ENCODE measurements at places on chromosomes 11 and 22.

DNA sequence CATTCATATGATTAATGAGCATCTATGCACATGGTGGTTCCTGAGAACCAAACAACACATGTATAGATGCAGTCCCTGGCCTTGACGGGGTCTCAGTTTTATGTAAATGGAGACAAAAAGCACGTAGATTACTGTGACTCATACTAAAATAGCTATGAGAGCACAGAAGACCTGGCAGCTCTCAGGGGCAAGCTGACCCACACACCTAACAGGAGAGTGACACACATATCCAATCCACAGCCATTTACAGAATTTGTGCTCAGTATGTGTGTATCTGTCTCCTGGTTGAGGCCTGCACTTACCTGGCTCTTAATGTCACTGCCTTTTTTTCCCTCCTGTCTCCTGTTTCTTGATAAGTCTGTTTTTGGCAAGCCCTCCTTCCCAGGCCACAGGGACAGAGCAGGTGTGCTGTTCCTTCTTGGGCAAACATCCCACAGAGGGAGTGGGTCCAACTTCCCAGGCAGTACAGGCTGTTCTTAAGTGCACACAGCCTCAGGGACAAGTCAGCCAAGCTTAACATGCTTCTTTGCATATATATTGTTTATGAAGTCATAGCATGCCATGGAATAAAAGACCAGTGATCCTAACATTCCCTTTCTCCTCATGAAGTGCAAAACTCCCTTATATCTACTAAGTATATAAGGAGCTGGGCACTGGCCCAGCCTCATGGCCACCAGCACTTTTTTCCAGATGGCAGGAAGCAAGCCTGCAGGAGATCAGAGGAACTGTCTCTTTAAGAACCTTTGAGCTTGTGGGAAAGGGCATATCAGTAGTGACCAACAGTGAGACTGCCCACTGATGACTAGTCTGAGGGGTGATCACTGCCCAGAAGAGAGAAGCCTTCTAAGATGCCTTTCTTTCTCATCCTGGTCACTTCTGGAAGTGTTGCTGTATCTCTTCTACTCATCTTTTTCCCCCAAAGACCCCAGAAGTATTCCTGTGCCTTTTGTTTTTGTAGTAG is 124.7 kb upstream of the CCDC90B start:
- no peak for DNase-seq

DNA sequence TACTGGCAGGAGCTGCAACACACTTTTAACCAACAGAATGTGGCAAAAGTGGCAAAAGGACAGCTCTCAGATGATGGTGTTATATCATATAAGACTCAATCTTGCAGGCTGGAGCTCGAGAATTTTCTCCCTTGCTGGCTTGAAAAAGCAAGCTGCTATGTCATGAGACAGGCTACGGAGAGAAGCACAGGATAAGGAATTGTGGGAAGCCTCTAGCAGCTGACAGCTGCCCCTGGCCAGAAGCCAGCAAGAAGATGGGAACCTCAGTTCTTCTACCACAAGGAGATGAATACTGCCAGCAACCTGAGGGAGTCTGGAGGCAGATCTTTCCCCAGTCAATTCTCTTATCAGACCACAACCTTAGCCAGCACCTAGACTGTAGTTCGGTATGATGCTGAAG is 24.6 kb downstream of the FXYD6 start:
- DNase-seq = no peak

DNA sequence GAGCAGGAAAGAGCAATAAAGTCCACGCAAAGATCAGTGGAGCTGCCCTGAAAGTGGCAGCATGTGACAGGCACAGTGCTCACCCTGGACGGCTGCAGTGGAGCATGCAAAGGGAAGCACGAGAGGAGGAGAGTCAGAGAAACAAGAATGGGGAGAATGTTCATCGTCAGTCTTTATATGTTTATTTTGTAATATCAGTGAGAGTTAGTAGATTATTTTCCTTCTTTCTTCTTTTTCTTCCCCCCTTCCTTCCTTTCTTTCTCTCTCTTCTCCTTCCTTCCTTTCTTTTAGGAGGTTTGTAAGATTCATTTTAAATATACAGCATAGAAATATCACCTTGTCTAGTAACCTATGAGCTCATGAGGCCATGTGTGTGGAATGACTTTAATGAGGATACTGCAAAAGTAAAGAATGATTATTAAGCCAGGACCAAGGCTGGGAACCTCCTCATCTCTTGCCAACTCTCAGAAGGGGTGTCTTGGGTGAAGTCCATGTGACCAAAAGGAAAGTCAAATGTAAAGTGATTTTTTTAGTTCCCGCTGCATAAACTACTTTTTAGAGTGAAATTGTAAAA is 321.1 kb downstream of the AASDHPPT start:
- no peak for DNase-seq

DNA sequence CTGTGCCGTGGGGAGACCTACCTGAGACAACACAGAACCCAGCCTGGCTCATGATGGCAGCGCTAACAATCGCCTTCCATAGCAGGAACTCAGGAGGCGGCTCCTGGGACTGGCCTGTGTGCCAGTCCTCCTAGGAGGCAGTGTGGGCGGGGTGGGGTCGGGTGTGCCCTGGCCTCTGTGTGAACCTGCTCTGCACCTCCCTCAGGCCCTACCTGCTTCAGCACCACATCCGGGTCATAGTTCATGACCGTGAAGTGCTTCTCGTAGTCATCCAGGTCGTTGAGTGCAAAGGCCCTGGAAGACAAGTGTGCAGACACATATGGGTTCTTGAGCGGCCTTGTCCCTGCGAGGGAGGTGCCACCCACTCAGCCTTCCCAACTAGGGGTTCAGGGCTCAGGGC is 15.3 kb downstream of the TTLL12 start:
- no peak for DNase-seq

DNA sequence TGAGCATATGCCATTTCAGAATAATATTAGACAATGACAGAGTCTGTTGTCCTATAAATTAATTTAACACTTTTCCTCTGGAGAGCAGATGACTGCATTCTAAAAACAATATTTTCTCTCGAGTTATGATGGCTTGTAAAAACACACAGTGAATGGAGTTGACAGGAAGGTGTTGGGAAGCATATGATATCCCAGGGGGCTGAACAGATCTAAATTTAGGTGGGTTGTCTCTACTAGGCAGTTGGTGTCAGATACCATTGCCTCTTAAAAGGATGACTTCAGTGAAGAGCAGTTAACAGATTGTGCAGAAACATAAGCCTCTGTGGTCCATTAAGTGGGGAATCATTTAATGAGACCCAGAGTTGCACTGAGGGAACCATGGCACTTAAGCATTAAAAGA is 30.7 kb downstream of the SVIP start:
- DNase-seq = no peak

GRCh38 chr11:127334466-127334865 is 333.9 kb upstream of the KIRREL3 start:
- no peak for DNase-seq
